NCI-H526 (cell line): ENCODE measurements at places on chromosomes 1 and 21.

GRCh38 chr21:35044128-35044527, 5.0 kb downstream of the RUNX1 start:
- no peak for DNase-seq

DNA sequence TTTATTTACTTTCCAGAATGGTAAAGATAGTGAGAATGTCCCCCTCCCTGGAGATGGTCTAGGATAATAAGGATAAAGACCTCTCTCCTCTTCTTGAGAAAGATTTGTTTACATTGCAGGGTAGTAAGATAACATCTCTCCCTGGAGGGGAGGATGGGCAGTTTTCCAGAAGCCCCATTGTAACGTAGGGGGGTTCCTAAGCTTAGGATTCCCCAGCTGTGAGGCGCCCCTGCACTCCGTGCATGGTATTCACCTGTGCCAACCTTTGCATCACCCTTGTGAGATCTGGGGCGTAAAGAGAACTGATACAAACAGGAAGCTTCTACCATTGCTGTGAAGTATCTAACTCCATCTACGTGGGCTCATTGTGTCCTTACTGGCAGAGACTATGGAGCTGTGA, 148.7 kb upstream of the DNAH14 start:
- DNase-seq, result no peak

DNA sequence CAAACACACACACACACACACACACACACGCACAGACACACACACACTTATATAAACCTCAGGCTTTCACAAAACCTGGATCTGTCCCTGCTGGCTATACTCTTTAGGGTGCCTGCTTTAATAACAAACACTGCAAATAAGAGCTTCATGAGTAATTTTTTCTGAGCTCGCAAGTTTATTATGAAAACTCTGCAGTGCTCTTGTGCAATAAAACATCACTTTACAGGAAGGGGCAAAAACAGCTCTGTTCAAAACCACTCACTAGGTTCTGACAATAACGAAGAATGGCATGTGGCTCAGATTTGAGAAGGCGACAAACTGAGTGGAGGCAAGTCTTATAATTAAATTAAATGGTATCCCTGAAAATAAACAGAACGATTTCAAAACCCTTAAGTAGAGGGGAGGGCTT, 42.6 kb upstream of the CTPS1 start:
- no peak for DNase-seq

GRCh38 chr1:212034516-212035122, 738 bp downstream of the INTS7 start:
- no peak for DNase-seq

- DNase-seq, result no peak
These were observed 38.5 kb upstream of the TRAPPC10 start for GRCh38 chr21:43973634-43973955.
